Neural cell (in vitro differentiated cells): ENCODE measurements at places on chromosomes 13 and 19. TPM values are rescaled to one million over a fixed set of nuclear protein-coding genes. Genes with fewer than 3 reads are reported as not detected.

KIR3DL1 gene
- polyA plus RNA-seq: not detected in 2 replicates

ESD gene
- polyA plus RNA-seq: 87.9 and 94.6 TPM in 2 replicates

DIS3 gene
- 41.5 and 46.3 TPM in 2 replicates for polyA plus RNA-seq

STOML3 gene
- polyA plus RNA-seq: not detected in 2 replicates

LGALS14 gene
- 0.53 and 4.4 TPM in 2 replicates for polyA plus RNA-seq

TMEM143 gene
- 4.2 and 11.7 TPM in 2 replicates for polyA plus RNA-seq

MYO16 gene
- polyA plus RNA-seq: 2.0 and 2.5 TPM in 2 replicates

KBTBD6 gene
- 29.7 and 31.8 TPM in 2 replicates for polyA plus RNA-seq

ETHE1 gene
- 40.9 and 58.0 TPM in 2 replicates for polyA plus RNA-seq

IL12RB1 gene
- polyA plus RNA-seq: not detected in 2 replicates

CEACAM7 gene
- not detected in 2 replicates for polyA plus RNA-seq

COQ8B gene
- polyA plus RNA-seq: 83.2 and 95.3 TPM in 2 replicates

SRRM5 gene
- polyA plus RNA-seq: not detected in 2 replicates

SYNGR4 gene
- not detected in 2 replicates for polyA plus RNA-seq

ITGBL1 gene
- polyA plus RNA-seq: 0.46 and 0.84 TPM in 2 replicates

KIR2DL4 gene
- not detected in 2 replicates for polyA plus RNA-seq

ATXN8OS gene
- 0.33 TPM in 1 of 2 replicates, not detected in the other for polyA plus RNA-seq

KCTD12 gene
- 2.7 and 3.0 TPM in 2 replicates for polyA plus RNA-seq

HSH2D gene
- not detected in 2 replicates for polyA plus RNA-seq

SHISA7 gene
- polyA plus RNA-seq: 4.5 and 7.1 TPM in 2 replicates

ZNF146 gene
- polyA plus RNA-seq: 162 and 215 TPM in 2 replicates

TOMM40 gene
- 48.4 and 59.2 TPM in 2 replicates for polyA plus RNA-seq

PLIN5 gene
- 1.0 and 1.3 TPM in 2 replicates for polyA plus RNA-seq

FFAR1 gene
- polyA plus RNA-seq: not detected in 2 replicates

PEAK3 gene
- polyA plus RNA-seq: not detected in 2 replicates

PRX gene
- 0.20 and 0.36 TPM in 2 replicates for polyA plus RNA-seq

MTUS2 gene
- 4.4 and 8.4 TPM in 2 replicates for polyA plus RNA-seq

PRTN3 gene
- 0.54 TPM in 1 of 2 replicates, not detected in the other for polyA plus RNA-seq

LIN7B gene
- polyA plus RNA-seq: 88.7 and 99.0 TPM in 2 replicates

ATP12A gene
- polyA plus RNA-seq: not detected in 2 replicates

CAMSAP3 gene
- 17.0 and 22.5 TPM in 2 replicates for polyA plus RNA-seq

OR4F17 gene
- polyA plus RNA-seq: 0.90 TPM in 1 of 2 replicates, not detected in the other

RAB11B gene
- 71.1 and 84.2 TPM in 2 replicates for polyA plus RNA-seq

ZNF331 gene
- 10.7 and 13.3 TPM in 2 replicates for polyA plus RNA-seq

OVOL3 gene
- not detected in 2 replicates for polyA plus RNA-seq

KLK5 gene
- polyA plus RNA-seq: not detected in 2 replicates

TDRD12 gene
- polyA plus RNA-seq: 8.5 and 9.2 TPM in 2 replicates

TNNI3 gene
- 22.5 and 22.6 TPM in 2 replicates for polyA plus RNA-seq

OR10H1 gene
- not detected in 2 replicates for polyA plus RNA-seq

SPATA13 gene
- 15.5 and 16.3 TPM in 2 replicates for polyA plus RNA-seq

EEF1AKMT1 gene
- 4.5 and 8.2 TPM in 2 replicates for polyA plus RNA-seq

PRKCG gene
- 0.99 and 2.2 TPM in 2 replicates for polyA plus RNA-seq

ZFP36 gene
- polyA plus RNA-seq: 0.34 TPM in 1 of 2 replicates, not detected in the other

CCDC97 gene
- 4.9 and 5.5 TPM in 2 replicates for polyA plus RNA-seq

VSTM2B gene
- polyA plus RNA-seq: 24.4 and 32.1 TPM in 2 replicates

CAPS gene
- polyA plus RNA-seq: 7.5 and 10.5 TPM in 2 replicates

PODNL1 gene
- polyA plus RNA-seq: not detected in 2 replicates

ZNF132 gene
- 0.77 and 1.0 TPM in 2 replicates for polyA plus RNA-seq

GRIK5 gene
- 22.4 and 28.3 TPM in 2 replicates for polyA plus RNA-seq

KIR2DL3 gene
- not detected in 2 replicates for polyA plus RNA-seq

TUBB4A gene
- 17.8 and 25.9 TPM in 2 replicates for polyA plus RNA-seq

SHD gene
- 188 and 191 TPM in 2 replicates for polyA plus RNA-seq

CPB2 gene
- not detected in 2 replicates for polyA plus RNA-seq

GIPR gene
- 6.4 and 13.1 TPM in 2 replicates for polyA plus RNA-seq
